ENCODE measurements at places on chromosomes 3 and 15. TPM values are rescaled to one million over a fixed set of nuclear protein-coding genes. Genes with fewer than 3 reads are reported as not detected.

- no peak overlapping the region for H3K27ac ChIP-seq
- DNase-seq, result no peak
- no peaks in the 10 kb centered on the region for H3K4me1 ChIP-seq
- H3K4me3 ChIP-seq, result no peak overlapping the region
These were observed 15.2 kb downstream of the ITPR1 start for GRCh38 chr3:4508048-4508981.

The ALG3 gene
- 46.0 TPM for total RNA-seq

GRCh38 chr15:84969257-84969656 lies 12.4 kb upstream of the PDE8A start:
- H3K4me3 ChIP-seq, result no peak overlapping the region
- DNase-seq, result no peak
- H3K27me3 ChIP-seq, result no peaks in the 10 kb centered on the region
- H3K27ac ChIP-seq, result no peak overlapping the region

DNA sequence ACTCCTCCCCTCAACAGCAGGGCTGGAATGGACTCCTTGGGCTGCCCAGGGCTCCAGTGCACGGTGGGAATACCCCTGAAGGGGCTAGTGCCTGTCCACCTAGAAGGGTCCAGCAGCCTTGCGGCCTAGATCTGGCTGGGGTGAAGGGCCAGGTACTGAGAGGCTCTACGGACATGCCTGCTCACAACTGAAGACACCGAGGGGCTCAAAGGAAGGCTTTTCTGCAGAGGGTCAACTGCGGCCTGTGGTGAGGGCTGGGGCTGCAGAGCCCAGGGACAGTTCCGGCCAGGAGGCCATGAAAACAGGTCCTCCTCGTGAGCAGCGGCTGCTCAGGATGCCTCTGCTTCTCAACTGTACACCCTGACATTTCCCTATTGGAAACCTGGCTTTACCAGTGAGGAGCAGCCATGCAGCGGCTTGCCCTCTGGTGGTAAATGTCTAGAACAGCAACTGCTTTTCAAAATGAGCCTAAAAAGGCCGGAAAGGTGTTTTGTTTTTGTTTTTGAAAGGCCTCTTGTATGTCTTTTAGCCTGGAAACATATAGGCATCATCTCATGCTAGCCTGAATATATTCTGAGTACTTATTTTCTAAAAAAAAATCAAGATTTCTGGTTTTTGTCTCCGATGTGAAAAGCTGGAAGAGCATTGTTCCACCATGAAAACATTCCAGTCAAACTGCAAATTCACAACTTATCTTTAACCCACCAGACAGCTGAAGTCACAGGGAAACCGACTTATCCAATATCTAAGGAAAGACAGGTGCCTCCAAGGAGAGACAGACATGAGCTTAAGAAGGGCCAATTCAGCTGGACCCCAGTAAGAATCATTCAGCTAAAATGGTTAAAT lies 163.4 kb downstream of the KLF13 start:
- no peaks in the 10 kb centered on the region for H3K27me3 ChIP-seq
- no peak for DNase-seq
- H3K4me3 ChIP-seq, result no peak overlapping the region
- peaks cover 8% of the 10 kb centered on the region for H3K4me1 ChIP-seq

The CYP11A1 gene
- 2.5 TPM for total RNA-seq

DNA sequence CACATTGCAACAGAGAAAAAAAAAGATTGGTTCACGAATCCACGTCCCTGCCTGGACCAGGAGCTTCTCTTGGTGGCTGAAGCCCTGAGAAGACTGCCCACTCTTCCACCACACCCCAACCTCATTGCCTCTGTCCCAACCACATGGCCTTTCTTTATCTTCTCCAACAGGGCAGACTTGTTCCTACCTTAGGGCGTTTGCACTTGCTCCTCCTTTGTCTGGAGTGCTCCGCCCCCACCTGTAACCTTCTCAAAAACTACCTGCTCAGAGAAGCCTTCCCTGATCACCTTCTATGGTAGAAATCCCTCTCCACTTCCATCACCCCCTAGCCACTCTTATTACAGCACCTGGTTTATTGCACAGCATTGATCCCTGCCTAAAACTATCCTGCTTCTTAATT lies 64.7 kb downstream of the ITGA11 start:
- H3K36me3 ChIP-seq, result no peaks in the 10 kb centered on the region
- peaks cover 53% of the 10 kb centered on the region for H3K4me1 ChIP-seq
- DNase-seq, result no peak
- no peak overlapping the region for H3K27ac ChIP-seq
- no peaks in the 10 kb centered on the region for H3K27me3 ChIP-seq

- H3K36me3 ChIP-seq, result no peaks in the 10 kb centered on the region
- H3K27me3 ChIP-seq, result no peaks in the 10 kb centered on the region
- DNase-seq, result no peak
These were observed 26.4 kb upstream of the LAMP3 start for GRCh38 chr3:183188895-183189462.

DNA sequence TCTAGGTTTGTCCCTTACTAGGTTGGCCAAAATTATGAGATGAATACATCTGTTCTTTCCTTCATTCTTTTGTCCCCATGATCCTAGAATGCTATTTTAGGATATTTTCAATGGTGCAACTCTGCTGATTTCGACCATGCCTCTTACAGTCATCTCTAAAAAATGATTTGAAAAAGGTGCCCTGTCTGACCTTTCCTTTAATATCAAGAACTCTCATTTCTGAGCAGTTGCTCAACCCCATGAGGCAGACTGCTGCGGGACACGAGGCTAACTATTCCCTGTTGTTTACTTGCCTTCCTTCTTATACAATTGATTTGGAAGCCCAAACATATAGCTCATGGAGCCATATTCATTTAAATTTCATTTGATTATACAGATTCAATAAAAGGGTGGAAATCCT lies 14.6 kb downstream of the PLSCR2 start:
- no peaks in the 10 kb centered on the region for H3K27me3 ChIP-seq
- no peak overlapping the region for H3K4me3 ChIP-seq
- H3K36me3 ChIP-seq, result no peaks in the 10 kb centered on the region
- no peaks in the 10 kb centered on the region for H3K4me1 ChIP-seq

DNA sequence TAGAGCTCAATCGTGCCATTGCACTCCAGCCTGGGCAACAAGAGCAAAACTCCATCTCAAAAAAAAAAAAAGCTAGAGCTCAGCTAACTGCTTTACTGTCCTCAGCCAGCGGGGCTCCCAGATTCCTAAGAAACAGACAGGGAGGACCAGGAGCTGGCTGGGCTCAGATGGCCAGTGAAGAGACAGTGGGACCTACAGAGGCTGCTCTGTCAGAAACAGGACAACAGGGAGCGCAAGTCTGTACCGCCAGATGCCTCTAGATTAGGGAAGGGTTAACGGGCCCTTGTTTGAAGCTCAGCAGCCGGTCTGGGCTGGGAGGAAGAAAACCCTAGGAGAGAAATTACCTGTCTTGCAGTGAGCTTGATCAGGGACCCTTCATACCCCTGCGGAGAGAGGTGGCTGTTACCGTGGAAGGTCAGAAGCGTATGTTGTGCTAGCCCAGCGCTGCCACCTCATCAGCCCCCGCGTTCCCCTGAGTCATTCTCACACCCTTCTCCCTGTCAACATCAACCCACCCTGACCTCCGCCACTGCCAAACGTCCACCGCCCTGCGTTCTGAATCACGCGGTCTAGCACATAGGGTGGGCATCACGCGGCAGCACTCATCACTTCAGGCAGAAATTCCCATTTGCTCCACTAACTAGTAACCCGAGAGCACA lies 25.3 kb downstream of the RBPMS2 start:
- peaks cover 12% of the 10 kb centered on the region for H3K4me1 ChIP-seq
- no peaks in the 10 kb centered on the region for H3K27me3 ChIP-seq
- H3K36me3 ChIP-seq, result no peaks in the 10 kb centered on the region
- no peak overlapping the region for H3K27ac ChIP-seq

GRCh38 chr3:83649692-83650091 lies 1309.1 kb upstream of the CADM2 start:
- H3K4me1 ChIP-seq, result no peaks in the 10 kb centered on the region
- no peak overlapping the region for H3K4me3 ChIP-seq
- no peak overlapping the region for H3K27ac ChIP-seq

The ZNF621 gene
- total RNA-seq, result 5.7 TPM

- no peaks in the 10 kb centered on the region for H3K36me3 ChIP-seq
- no peak for DNase-seq
- no peak overlapping the region for H3K27ac ChIP-seq
- peaks cover 16% of the 10 kb centered on the region for H3K27me3 ChIP-seq
- no peak overlapping the region for H3K4me3 ChIP-seq
These were observed 5.9 kb downstream of the SCAMP5 start for GRCh38 chr15:75001310-75001709.

The DNASE1L3 gene
- not detected for total RNA-seq

The C3orf49 gene
- total RNA-seq, result not detected

DNA sequence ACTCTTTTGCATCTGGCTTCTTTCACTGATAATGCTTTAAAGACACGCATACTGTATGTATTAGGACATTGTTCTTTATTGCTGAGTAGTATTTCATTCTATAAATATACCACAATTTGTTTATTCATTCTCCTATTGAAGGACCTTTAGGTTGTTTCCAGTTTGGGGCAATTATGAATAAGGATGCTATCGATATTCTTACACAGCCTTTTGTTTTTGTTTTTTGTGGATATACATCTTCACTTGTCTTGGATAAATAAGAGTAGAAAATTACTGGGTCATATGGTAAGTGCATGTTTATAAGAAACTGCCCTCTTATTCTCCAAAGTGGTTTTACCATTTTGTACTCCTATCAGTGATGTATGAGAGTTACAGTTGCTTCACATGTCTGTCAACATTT lies 61.8 kb upstream of the GOLGA6B start:
- H3K27ac ChIP-seq, result no peak overlapping the region
- no peak overlapping the region for H3K4me3 ChIP-seq
- no peaks in the 10 kb centered on the region for H3K36me3 ChIP-seq
- no peaks in the 10 kb centered on the region for H3K4me1 ChIP-seq
- no peak for DNase-seq

The GOLGA6L9 gene
- total RNA-seq, result 1.5 TPM

The ROBO1 gene
- total RNA-seq, result 8.7 TPM

The C2CD4A gene
- total RNA-seq, result 0.23 TPM

GRCh38 chr3:140472306-140473020 lies 205.4 kb upstream of the TRIM42 start:
- H3K4me1 ChIP-seq, result no peaks in the 10 kb centered on the region
- no peaks in the 10 kb centered on the region for H3K27me3 ChIP-seq
- H3K4me3 ChIP-seq, result no peak overlapping the region
- DNase-seq, result no peak

The UROC1 gene
- total RNA-seq, result 0.07 TPM

DNA sequence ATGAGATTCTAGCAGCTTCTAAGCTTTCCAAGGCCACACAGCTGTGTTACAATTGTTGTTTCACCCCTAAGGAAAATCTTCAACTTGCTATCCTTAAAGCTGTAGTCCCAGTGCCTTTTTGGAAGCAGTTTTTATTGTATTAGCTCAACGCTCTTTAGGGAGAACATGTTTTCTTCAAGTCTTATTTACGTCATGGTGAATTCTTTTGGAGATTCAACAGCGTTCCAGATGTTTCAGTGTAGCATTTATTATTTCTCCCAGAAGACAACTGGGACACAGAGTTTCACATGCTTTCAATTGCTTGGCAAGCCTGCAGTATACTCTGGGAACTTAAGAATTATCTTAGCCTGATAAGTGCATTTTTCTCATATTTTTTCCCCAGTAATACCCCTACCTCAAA lies 888.3 kb downstream of the PLOD2 start:
- H3K4me1 ChIP-seq, result no peaks in the 10 kb centered on the region
- H3K27me3 ChIP-seq, result no peaks in the 10 kb centered on the region
- H3K36me3 ChIP-seq, result no peaks in the 10 kb centered on the region
- DNase-seq, result no peak
- H3K4me3 ChIP-seq, result no peak overlapping the region
- H3K27ac ChIP-seq, result no peak overlapping the region

- peak overlapping the region; percentile 32 for H3K27ac ChIP-seq
- no peaks in the 10 kb centered on the region for H3K36me3 ChIP-seq
- peaks cover 21% of the 10 kb centered on the region for H3K4me1 ChIP-seq
- DNase-seq, result peak; percentile 17
- H3K27me3 ChIP-seq, result no peaks in the 10 kb centered on the region
These were observed 166.7 kb downstream of the ZNF621 start for GRCh38 chr3:40691452-40691861.

The LCTL gene
- not detected for total RNA-seq

Measured in gastrocnemius medialis (tissue), 4 donors.